ENCODE measurements at places on chromosomes 4 and X.

- no peak for DNase-seq
These were observed 48.9 kb upstream of the ADRA2C start for GRCh38 chr4:3717241-3717640.

DNA sequence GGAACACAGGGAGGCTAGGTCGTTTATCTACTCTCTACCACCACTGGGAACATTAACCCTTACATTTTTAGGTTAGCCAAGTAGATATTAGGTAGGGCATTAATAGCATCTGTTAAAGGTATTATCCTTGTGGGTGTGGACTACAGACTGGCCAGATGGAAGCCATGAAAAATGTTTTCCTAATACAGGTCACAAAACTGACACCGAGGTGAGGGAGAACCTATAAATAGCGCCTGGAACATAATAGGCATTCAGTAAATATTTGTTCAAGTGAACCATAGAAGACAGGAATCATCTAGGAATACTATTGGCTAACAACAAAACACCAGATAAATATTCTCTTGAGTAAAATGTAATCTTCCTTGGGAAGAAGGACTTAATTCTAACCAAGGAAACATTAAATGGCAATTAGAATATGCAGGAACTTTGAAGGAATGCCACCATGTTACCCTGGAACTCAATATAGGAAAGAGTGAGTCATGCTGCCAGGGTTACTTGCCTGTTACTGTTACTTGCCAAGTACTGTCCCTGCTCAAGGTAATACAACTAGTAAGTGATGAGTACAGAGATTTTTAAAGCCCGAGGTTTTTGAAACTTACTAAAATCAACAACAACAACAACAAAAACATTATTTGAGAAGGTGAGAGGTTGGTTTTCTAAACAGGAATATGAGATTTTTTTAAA is 79.0 kb downstream of the SOX3 start:
- DNase-seq, result no peak

- DNase-seq, result no peak
These were observed 427.2 kb downstream of the FAT4 start for GRCh38 chr4:125741825-125742452.

- DNase-seq, result peak; percentile 46
These were observed 23.0 kb downstream of the FLNA start for GRCh38 chrX:154351183-154352011.

DNA sequence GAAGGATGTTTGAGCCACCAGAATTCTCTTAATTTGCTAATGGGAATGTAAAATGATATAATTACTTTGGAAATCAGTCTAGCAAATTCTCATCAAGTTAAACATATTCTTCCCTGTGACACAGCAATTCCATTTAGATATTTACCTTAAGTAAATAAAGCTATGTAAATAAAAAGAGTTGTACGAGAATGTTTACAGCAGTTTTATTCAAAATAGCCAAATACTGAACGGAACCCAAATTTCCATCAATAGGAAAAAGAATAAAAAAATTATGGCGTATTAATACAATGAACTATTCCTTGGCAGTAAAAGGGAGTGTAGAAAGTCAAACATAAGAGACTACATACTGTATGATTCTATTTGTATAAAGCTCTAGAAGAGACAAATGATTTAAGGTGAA is 45.8 kb downstream of the CENPE start:
- no peak for DNase-seq

GRCh38 chr4:38144031-38144430 is 183.8 kb downstream of the PTTG2 start:
- DNase-seq, result no peak

Measured in activated T-cell treated with anti-CD3 and anti-CD28 coated beads, Interleukin-2, amount 50 U/mL, for 24 hours (primary cell).